GM23248 (cell line): ENCODE measurements at places on chromosomes 7 and 10. TPM values are rescaled to one million over a fixed set of nuclear protein-coding genes. Genes with fewer than 3 reads are reported as not detected.

- H3K27ac ChIP-seq: no peak overlapping the region
- no peaks in the 10 kb centered on the region for H3K36me3 ChIP-seq
- DNase-seq: no peak
- peaks cover 24% of the 10 kb centered on the region for H3K27me3 ChIP-seq
- H3K4me1 ChIP-seq: peaks cover 9% of the 10 kb centered on the region
- H3K4me3 ChIP-seq: no peak overlapping the region
These were observed 37.9 kb upstream of the PSMG3 start for GRCh38 chr7:1607696-1608095.

GRCh38 chr10:106147021-106147420, 1017.5 kb downstream of the SORCS1 start:
- no peaks in the 10 kb centered on the region for H3K36me3 ChIP-seq
- H3K27ac ChIP-seq: no peak overlapping the region
- no peak overlapping the region for H3K4me3 ChIP-seq
- no peaks in the 10 kb centered on the region for H3K4me1 ChIP-seq

Gene PLEKHS1
- polyA plus RNA-seq: not detected in 2 replicates

GRCh38 chr7:1923409-1924257, 253.6 kb downstream of the ELFN1 start:
- H3K4me1 ChIP-seq: peaks cover 22% of the 10 kb centered on the region
- no peak overlapping the region for H3K27ac ChIP-seq
- DNase-seq: no peak
- no peak overlapping the region for H3K4me3 ChIP-seq

DNA sequence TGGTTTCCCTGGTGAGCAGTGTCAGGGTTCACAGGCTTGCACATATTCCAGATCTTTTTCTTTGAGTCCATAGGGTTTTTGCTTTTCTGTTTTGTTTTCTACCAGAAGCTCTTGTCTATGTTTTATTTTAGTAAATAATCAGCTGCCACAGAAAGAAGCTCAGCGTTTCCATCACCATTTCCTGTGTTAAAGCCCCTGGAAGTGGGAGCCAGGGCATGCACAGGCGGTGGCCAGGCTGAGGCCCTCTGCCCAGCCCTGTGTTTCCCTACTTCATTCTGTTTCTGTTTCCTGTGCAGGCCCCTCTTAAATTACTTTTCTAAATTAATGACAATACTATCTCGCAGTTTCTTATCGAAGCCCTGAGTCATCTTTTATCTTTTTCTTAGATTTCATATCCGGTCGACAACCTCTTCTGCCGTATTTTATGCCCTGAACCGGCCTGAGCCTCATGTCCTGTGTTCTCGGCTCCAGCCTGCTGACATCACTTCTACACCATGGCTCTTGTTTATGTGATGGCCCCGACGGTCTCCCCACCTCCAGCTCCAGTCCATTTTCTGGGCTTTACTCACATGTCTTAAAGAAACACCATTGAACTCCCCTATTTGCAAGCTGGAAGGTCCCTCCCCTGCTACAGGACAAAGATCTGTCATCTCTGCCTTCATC, 442.2 kb downstream of the TCERG1L start:
- H3K27me3 ChIP-seq: no peaks in the 10 kb centered on the region
- H3K27ac ChIP-seq: no peak overlapping the region
- no peak for DNase-seq
- no peaks in the 10 kb centered on the region for H3K4me1 ChIP-seq
- H3K36me3 ChIP-seq: no peaks in the 10 kb centered on the region

DNA sequence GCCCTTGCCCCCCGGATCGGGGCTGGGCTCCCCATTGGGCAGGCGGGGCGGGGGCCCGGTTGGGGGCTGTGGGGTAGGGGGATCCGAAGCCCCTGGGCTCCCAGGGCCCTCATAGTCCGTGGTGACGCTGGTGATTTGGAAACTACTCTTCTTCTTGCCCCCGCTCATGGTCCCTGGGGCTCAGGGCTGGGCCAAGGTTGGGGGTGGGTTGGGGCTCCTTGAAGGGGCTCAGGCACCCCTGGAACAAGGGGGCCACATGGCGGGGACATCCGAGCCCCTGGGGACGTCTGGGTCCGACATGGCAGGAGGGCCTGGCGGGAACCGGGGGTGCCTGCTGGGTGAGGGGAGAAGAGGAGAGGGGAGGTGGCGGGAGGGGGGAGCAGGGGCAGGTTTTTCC, 1.1 kb downstream of the TSC22D4 start:
- peak overlapping the region; percentile 93 for H3K4me3 ChIP-seq
- peaks cover 11% of the 10 kb centered on the region; the same call in 1 of the 2 replicates for H3K4me1 ChIP-seq
- H3K27me3 ChIP-seq: no peaks in the 10 kb centered on the region
- H3K36me3 ChIP-seq: no peaks in the 10 kb centered on the region; the same call in 1 of the 2 replicates
- peak overlapping the region; percentile 64; the same call in 1 of the 2 replicates for H3K27ac ChIP-seq

GRCh38 chr10:93152136-93152535, 78.4 kb downstream of the CYP26A1 start:
- H3K4me1 ChIP-seq: peaks cover 35% of the 10 kb centered on the region
- DNase-seq: peak; percentile 86
- peaks cover 1% of the 10 kb centered on the region for H3K27me3 ChIP-seq
- peak overlapping the region; percentile 70 for H3K27ac ChIP-seq

- no peaks in the 10 kb centered on the region for H3K36me3 ChIP-seq
- no peak overlapping the region for H3K27ac ChIP-seq
- no peak for DNase-seq
- no peaks in the 10 kb centered on the region for H3K4me1 ChIP-seq
- H3K4me3 ChIP-seq: no peak overlapping the region
These were observed 77.1 kb downstream of the CREM start for GRCh38 chr10:35203745-35204144.

GRCh38 chr10:61464461-61465170, 11.4 kb upstream of the TMEM26 start:
- peak; percentile 84 for DNase-seq
- H3K4me3 ChIP-seq: no peak overlapping the region
- H3K36me3 ChIP-seq: no peaks in the 10 kb centered on the region
- peak overlapping the region; percentile 75 for H3K27ac ChIP-seq
- H3K4me1 ChIP-seq: peaks cover 37% of the 10 kb centered on the region

Gene KCP
- 0.10 TPM in 2 replicates for polyA plus RNA-seq

DNA sequence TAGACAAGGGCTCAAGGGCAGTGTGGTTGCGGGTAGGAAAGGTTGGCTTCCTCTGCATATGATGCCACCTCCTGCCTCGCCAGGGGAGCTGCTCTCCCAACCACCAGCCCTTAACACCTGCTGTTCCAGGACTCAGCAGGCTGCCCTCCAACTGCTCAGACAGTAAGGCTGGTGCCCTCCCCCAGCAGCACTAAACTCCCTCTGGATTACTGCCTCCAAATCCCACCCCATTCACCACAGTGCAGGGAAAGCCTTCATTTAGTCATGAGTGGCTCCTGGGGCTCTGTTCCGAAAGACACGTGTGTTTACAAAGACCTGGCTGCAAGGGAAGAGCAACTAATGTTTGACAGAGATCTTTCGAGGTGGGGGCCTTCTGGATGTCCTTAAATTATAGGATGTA, 437.2 kb upstream of the MKI67 start:
- DNase-seq: no peak
- H3K4me1 ChIP-seq: no peaks in the 10 kb centered on the region
- H3K36me3 ChIP-seq: no peaks in the 10 kb centered on the region
- H3K27me3 ChIP-seq: no peaks in the 10 kb centered on the region
- no peak overlapping the region for H3K27ac ChIP-seq

Gene KIF20B
- 17.1 and 17.8 TPM in 2 replicates for polyA plus RNA-seq

Gene VAX1
- not detected in 2 replicates for polyA plus RNA-seq
